ENCODE measurements at places on chromosomes 4 and X.

DNA sequence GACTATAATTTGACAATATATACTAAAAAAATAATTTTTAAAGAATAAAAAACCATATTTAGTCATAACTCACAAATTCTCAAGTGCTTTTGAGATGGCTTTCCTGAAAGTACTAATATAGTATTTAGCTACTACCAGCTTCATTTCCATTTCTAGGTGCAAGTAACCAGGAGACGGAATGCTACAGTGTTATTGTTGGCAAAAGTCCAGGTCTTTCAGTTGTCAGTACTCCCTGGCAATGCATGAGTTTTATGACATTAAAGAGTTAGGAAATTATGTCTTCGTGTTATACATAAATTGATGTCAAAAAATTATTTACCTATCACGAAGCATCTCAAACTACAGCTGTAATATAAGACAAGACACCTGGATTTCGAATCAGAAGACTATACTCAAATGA, 45.0 kb downstream of the TMEM47 start:
- DNase-seq: no peak

GRCh38 chrX:124232523-124233201, 99.8 kb upstream of the TEX13D start:
- DNase-seq: no peak

DNA sequence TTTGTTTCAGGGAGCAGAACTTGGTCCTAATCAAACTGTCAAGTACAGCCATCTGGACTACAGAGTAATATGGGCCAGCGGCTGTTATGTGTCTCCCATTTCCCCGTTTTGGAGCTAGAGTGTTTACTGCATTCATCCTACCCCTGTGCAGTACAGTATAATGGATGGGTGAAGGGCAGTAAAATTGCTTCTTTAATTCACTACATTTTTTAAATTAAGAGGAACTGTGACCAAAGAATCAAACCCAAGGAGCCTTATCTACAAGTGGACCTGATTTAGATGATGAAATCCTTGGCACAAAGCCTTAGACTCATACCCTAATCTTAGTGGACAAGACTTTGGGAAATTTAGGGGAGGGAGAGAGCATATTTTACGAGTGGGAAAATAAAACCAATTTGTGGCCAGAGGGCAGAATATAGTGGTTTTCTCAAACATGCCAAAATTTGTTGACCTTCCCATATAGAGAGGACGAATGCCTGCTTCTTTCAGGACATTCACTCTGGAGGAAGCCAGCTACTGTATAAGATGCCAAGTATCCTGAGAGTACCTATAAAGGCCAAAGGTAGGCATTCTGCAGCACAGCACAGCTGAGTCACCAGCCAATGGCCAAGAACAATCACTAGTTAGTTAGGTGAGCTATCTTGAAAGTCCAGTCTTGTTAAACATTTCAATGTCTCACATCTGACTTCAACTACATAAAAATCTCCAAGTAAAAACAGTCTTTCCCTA, 253.8 kb upstream of the KCNIP4 start:
- no peak for DNase-seq

DNA sequence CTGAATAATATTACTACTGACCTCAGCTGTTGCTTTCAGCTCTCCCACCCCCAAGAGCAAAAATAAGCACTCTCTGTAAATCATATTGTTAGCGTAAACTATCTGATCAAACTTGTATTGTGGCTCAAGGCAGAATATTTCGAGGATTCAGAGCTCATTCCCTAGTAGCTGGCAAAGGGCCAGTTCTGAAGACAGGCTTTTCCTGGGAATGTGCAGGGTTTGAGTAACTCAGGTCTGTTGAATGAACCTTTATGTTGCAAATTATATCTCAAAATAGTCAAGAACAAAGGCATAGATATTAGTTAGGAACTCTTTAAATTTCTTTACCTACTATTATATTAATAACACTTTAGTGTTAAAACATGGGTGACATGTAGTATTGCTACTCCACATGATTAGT, 454.9 kb downstream of the CCSER1 start:
- no peak for DNase-seq

- no peak for DNase-seq
These were observed 9.6 kb downstream of the SLC25A5 start for GRCh38 chrX:119477812-119478232.

GRCh38 chrX:154822029-154822428, 12.4 kb downstream of the SMIM9 start:
- DNase-seq: no peak
